ENCODE measurements at places on chromosomes 6 and 20.

GRCh38 chr6:87276624-87277023 is 45.8 kb upstream of the SMIM8 start:
- peak; percentile 33 for DNase-seq

DNA sequence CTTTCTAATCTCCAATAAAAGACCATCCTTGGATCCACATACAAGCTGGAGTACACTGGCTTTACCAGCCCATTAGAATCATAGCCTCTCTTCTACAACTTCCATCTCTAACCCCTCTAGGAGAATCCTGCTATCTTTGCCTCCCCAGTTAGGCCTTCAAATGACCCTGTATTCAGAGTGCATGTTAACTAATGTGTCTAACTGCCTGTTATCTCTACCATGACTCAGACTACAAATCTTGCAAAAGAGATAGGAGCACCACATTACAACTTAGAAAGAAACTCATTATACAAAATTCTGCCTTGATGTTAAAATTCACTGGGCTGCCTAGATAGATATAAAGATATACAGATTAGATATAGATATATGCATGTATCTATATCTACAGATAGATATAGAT is 28.2 kb downstream of the GPR63 start:
- DNase-seq = no peak

- no peak for DNase-seq
Measured at GRCh38 chr6:44534291-44534690, 146.8 kb downstream of the CDC5L start.

DNA sequence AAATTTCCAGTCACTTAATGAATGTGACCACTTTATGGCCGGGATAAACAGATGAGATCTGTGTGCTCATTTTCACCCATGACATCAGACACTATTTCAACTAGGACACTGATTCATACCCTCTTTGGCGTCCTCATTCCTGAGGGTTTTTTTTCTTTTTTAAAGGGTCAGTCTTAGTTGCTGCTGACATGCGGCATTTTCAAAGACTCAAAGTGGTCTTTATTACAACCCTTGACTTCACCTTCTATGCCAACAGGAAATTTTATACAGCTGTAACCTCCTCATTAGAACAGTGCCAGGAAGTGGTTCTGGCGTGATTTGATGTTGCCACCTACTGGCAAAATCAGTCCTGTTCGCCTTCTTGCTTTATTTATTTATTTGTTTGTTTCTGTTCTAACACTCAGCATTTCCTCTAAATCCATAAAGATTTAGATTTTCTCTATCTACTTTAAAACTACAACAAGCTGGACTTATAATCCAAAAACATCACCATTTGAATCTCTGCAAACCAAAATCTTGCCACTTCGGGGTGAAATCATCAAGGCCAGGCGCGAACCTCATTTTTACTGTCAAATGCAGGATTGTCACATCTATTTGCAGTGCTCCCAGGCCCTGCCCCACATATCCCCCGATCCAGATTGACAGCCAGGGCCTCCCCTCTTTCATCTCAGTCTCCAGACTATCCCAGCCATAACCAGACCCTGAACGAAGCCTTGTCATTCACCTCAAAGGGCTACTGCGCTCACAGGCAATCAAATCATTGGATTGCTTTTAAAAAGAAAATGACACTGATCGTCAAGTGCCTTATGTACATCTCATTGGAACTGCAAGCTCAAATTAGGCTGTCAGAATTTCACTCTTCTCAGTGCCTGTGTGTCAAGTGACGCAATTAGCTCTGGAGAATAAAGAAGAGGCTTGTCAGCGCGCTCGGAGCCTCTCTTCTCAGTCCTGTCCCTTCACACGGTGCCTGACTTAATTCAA is 77.5 kb downstream of the C6orf118 start:
- peak; percentile 62 for DNase-seq

GRCh38 chr6:144295211-144295610 is 10.1 kb downstream of the UTRN start:
- no peak for DNase-seq

- DNase-seq = no peak
Measured at GRCh38 chr20:10902576-10903282, 228.9 kb upstream of the JAG1 start.

DNA sequence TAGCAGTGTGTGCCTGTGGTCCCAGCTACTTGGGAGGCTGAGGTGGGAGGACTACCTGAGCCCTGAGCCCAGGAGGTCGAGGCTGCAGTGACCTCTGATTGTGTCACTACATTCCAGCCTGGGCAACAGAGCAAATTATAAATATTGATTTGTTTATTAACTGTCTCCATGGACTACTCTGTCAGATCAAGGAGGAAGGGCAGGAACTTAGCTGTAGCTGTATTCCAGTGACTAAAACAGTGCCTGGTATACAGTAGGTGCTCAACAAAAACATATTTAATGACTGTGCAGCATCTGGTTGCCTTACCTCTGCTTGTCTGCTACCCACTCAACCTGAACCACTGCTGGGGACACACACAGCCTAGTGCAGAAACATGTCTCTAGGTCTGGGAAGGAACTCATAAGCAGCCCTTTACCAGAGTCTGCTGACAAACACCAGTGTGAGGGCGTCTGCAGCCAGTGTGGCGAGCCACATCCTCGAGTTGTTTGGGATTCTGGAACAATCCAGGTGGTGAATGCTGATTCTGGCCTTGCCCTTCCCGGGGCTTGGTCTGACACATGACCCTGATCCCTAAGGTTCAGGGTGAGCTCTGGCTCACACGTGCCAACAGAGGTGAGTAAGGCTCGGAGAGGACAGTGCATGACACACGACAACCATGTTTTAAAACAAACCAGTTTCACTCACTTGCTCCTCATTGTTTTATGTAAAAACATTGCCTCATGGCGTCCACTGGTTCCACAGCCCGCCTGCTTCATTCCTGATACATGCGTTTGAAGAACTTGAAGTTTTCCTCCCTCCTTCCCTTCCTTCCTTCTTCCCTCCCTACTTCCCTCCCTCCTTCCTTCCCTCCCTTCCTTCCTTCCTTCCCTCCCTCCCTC is 117.9 kb upstream of the ZNF217 start:
- peak; percentile 40 for DNase-seq

- DNase-seq = no peak
Measured at GRCh38 chr6:154347981-154348380, 8.6 kb downstream of the IPCEF1 start.

GRCh38 chr20:47356220-47356525 is 326 bp downstream of the ZMYND8 start:
- no peak for DNase-seq

GRCh38 chr20:40189621-40190020 is 499.4 kb downstream of the MAFB start:
- no peak for DNase-seq
